ENCODE measurements at places on chromosomes 4 and X.
A peak's percentile ranks its signal among the peaks of the same experiment; 100 is the strongest.

- no peak for DNase-seq
Measured at GRCh38 chrX:45592101-45592500, 391.4 kb upstream of the DIPK2B start.

DNA sequence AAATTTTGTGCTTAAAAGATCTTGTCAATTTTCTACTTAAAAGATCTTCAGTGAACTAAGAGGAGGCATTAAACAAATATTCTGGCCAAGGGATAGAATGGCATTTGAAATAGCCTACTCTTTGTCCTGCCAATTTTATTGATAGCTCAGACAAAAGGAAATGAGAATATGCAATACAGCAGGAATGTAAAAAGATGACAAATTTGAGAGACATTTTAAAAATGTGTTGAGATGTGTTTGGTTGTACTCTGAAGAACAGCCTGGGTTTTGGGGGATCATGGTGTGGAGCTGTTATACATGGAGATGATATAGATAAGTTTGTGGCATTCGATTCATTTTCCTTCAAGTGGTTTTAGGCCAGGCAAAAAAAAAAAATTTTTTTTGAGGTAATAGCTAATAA lies 11.6 kb upstream of the MAD2L1 start:
- DNase-seq, result no peak

DNA sequence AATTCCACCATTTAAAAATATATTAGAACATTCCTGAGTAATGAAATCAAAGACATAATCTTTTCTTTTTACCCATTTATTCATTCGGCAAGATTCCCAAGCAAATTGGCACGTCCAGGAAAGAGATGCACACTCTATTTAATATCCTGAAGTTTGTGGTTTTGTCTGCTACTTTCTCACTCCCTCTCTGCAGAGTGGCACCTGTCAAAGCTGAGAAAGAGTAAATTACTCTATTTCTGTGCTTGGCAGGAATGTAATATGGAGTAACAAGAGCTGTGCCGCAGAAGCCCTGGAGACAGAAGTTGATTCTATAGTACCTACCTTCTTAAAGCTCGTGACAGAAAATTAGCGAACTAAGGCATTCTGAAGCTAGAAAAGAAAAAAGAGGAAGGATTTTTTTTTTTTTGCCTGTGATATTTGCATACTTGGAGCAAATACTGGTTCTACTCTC lies 5.5 kb downstream of the GSTCD start:
- DNase-seq, result no peak

- DNase-seq, result no peak
Measured at GRCh38 chr4:2065106-2065930, 6.2 kb downstream of the NAT8L start.

GRCh38 chrX:110175146-110175545 lies 142.7 kb downstream of the AMMECR1 start:
- no peak for DNase-seq

GRCh38 chr4:145937971-145938611 lies 532 bp downstream of the ZNF827 start:
- DNase-seq, result no peak

DNA sequence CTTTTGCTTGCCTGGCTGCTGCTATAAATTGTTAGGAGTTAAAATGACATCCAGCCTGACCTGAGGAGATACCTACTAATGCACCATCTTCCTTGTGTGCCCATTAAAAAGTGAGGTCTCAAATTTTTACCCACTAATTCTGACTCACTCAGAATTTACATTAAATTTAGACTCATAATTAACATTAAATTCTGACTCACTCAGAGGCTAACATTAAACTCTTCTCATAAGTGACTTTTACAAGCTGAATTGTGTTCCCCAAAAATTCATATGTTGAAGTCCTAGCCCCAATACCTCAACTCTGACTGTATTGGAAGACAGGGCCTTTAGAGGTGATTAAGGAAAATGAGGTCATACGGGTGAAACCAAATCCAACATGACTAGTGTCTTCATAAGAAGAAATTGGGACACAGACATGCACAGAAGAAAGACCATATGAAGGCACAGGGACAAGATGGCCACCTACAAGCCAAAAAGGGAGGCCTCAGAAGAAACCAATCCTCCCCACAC lies 11.8 kb downstream of the CASP6 start:
- no peak for DNase-seq

DNA sequence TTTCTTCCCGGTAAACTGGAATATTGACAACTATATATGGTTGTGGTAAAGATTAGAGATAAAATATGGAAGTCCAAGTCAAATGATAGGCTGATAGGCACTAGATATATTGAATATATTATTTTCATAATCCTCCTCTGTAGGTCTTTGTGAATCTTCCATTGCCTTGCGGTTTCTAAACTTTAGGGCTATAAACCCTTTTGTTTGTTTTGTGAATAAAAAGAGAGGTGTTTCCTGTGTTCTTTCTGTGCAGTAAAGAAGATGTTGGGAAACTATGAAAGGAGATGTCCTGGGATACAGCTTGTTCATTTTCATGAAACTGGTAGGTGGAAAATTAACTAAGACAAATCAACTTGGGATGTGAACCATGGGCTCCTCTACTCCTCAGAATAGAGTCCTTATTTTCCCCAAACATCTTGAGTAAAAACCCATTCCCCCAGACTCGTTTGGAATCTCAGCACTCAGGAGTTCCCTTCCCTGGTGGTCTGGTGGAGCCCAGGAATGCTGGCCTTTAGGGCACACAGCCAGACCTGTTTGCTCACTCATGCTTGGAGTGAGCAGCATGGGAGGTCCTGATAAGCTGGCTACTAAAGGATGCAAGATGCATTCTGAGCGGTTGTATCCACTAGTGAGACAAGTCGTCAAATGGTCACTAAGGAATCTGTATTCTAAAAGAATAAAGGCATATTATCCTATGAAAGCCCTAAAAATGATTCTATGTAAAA lies 22.2 kb downstream of the PRDM8 start:
- DNase-seq, result no peak

- DNase-seq, result no peak
Measured at GRCh38 chr4:1978741-1979476, 29.9 kb downstream of the NELFA start.

DNA sequence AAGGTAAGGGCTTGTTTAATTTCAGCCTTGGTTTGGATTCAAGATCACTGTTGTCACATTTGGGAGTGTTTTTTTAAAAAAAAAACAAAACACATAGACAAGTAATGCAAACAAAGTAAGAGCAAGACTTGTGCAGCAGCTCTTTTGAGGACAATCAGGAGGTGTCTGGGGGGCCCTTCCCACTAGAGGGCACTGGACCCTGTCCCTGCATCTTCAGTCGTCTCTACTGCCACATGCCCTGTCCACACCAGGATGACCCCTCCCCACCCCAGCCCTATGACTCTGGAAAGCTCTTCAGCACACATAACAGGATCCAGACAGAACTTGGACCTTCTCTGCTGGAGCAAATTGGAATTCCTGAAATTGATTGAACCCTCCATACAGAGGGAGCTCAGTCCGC lies 71.0 kb downstream of the USP46 start:
- DNase-seq, result no peak

DNA sequence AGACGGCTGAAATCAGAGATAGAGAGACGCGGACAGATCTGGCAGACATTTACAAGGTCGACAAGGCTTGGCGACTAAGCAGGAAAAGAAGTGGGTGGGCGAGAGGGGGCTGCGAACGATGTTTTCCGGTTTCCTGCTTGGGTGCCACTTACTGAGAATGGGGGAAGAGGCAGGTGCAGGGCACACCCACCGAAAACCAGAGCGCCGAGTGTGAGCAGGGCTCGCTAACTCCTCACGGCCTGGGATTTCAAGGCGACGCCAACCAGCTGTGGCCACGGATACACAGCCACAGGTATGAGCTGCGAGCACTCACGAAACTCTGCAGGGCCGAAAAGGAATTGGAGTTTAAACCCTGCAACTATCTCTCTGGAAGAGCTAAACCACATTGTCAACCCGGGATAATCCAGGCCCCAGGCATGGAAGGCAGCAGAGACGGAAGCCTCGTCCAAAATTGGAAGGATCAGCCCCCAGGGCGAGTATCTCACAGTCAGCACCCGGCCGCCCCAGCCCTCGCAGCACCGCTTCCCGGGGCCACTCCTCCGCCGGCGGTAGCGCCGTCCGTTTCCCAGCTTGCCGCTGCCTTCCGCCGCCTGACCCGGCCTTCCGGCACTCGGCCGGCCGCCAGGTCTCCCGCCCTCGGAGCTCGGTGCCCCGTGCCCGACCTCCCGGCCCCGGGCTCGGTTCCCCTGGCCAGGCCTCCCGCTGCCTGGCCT lies 778 bp downstream of the CASP3 start:
- DNase-seq, result peak; percentile 41

- peak; percentile 69 for DNase-seq
Measured at GRCh38 chrX:100409610-100410590, at the start of gene PCDH19. PCDH19 (minus strand) TSS chrX:100410273; CDS start chrX:100408597, 1,676 bp downstream.

DNA sequence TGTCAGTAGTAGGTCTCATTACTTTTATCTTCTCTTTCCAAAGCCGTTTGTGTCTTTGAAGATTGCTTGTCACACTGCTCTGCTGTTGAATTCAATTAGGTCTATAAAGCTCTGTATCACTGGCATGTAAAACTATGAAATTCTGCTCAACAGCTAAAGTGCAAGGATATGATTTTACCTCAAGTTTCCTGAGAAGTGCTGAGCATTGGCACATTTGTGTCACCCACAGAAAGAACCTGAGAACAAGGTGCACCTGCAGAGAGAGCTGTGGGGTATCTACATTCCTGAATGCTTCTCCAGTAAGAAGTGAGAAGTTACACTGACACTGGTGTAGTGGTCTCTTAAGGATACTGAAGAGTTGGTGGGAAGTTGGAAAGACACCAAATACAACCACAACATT lies 274.0 kb downstream of the INPP4B start:
- DNase-seq, result no peak

- DNase-seq, result peak; percentile 39
Measured at GRCh38 chr4:184473499-184474262, 669 bp downstream of the IRF2 start.

DNA sequence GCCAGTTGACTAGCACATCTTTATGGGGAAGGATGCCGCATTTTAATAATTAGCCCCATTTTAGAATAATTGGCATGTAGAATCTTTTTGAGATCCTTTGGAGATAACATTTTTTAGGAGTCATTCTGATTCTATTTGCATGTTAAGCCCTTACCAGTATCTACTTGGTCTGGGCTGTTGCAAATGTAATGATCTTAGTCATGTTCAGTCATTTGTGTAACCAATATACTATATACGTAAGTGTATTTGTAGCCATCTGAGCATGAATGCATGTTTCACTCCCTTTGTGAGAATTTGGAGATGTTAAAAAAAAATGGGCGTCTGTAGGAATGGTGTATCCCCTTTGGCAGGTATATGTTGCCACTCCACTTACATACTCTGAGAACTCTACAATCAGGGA lies 119.1 kb downstream of the TEX13A start:
- no peak for DNase-seq

DNA sequence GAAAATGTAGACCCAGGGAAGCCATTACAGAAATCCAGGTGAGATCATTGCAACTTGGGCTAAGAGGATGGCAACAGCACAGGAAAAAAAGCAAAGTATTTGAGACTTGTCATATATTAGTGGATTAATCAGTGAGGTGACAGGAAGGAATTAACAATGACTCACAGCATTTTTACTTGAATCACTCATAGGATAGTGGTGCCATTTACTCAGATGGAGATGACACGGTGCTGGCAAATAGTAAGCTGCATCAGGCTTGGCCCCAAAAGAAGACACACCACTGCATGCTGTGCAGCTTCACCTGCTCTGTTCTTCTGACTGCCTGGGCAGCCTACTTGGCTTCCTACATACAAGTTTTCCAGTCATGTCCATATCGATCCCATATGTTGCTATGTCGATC lies 144.8 kb downstream of the FRYL start:
- DNase-seq, result no peak

DNA sequence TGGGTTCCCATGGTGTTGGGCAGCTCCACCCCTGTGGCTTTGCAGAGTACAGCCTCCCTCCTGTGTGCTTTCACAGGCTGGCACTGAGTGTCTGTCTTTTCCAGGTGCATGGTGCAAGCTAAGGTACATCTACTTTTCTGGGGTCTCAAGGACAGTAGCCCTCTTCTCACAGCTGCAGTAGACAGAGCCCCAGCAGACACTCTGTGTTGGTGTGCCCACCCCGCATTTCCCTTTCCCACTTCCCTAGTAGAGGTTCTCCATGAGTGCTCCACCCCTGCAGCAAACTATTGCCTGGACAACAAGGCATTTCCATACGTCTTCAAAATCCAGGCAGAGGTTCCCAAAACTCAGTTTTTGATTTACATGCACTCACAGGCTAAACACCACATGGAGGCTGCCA lies 143.0 kb downstream of the TECRL start:
- DNase-seq, result no peak

- DNase-seq, result no peak
Measured at GRCh38 chrX:21171181-21171580, 203.0 kb upstream of the CNKSR2 start.

- DNase-seq, result no peak
Measured at GRCh38 chrX:108316456-108316855, 121.8 kb downstream of the COL4A6 start.

GRCh38 chrX:103378990-103379389 lies 2.7 kb downstream of the BEX3 start:
- DNase-seq, result no peak

DNA sequence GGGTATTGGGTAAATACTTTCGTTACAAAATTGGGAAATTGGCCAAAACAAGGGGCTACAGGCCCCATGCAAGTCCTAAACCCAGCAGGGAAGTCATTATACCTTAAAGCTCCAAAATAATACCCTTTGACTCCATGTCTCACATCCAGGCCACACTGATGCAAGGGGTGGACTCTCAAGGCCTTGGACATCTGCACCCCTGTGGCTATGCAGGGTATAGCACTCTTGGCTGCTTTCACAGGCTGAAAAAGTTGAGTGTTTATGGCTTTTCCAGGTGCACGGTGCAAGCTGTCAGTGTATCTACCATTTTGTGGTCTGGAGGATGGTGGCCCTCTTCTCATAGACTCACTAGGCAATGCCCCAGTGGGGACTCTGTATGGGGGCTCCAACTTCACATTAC lies 326.5 kb downstream of the TEX13C start:
- DNase-seq, result no peak

DNA sequence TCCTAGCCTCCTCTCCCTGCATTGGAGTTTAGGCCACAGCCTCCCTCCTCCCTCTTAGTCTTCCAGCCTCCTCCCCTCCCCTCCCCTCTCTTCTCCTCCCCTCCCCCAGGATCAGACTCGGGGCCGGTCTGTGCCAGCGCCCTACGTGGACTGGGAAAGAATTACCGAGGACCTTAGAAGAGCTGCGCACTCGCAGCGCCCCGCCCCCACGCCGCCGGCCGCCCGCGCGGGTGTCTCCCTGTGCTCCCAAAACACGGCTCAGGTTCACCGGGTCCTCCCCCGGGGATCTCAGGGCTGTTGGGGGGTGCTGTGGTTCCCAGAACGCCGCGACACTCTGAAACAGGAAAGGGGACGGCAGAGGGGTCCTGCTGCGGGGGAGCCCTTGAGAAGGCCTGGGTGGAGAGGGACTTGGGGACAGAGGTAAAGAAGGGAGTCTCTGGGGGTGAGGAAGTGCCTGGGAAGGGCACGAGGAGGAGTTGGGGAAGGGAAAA lies 122.3 kb upstream of the TBL1X start:
- peak; percentile 38 for DNase-seq

GRCh38 chr4:118767109-118767508 lies 68.8 kb downstream of the SEC24D start:
- no peak for DNase-seq

- no peak for DNase-seq
Measured at GRCh38 chr4:120266602-120267001, 200.0 kb upstream of the MAD2L1 start.

All from progenitor cell of endocrine pancreas (in vitro differentiated cells).